ENCODE measurements at places on chromosomes 1 and 21.

DNA sequence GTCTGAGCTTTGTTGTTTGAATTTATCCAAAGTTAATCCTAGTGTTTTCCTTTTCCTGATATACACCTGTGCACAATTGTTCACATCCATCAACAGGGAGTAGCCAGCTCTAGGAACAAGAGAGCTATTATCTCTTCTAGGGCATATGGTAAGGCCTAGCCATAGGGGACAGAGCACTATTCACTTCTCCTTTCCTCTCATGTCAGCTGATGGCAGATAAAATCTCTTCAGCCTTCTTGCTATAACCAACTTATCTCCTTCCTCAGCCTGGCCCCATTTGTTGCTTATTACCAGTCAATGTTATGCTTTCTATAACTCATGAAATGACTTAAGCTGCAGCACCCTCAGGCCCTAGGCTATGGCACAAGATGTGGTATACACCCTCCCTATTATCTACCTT lies 38.9 kb downstream of the PATJ start:
- DNase-seq, result no peak

DNA sequence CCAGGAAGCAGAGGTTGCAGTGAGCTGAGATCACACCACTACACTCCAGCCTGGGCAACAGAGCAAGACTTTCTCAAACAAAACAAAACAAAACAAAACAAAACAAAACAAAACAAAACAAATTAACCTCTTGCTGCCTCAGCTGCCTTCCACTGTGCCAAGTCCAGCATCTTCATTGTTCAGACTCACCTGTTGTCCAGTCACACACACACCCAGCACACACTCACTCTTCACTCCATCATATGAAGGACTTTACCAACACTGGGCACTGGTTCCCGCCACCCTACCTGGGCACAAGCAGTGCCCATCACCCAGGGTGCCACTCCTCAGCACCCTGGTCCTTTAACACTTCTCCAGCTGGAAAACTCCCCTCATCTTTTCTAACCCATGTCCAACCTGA lies 14.6 kb downstream of the PYCR2 start:
- no peak for DNase-seq

DNA sequence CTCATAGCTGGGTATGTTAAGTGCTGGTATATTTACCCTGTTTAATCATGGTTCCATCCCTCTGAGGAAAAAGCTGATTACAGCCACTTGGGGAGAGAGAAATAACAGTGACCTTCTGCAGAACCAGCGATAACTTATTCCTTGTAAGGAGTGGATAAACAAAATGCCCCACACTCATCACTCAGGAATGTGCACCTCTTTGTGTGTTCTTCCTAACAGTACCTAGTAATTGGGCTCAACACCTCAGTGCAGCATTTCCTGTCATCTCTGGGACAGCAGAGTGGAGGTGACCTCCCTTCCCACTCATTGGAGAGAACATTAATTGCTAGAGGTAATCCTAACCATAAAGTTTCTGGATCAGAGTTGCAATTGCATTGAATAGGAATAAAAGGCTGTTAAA lies 112.5 kb upstream of the F3 start:
- DNase-seq, result no peak

DNA sequence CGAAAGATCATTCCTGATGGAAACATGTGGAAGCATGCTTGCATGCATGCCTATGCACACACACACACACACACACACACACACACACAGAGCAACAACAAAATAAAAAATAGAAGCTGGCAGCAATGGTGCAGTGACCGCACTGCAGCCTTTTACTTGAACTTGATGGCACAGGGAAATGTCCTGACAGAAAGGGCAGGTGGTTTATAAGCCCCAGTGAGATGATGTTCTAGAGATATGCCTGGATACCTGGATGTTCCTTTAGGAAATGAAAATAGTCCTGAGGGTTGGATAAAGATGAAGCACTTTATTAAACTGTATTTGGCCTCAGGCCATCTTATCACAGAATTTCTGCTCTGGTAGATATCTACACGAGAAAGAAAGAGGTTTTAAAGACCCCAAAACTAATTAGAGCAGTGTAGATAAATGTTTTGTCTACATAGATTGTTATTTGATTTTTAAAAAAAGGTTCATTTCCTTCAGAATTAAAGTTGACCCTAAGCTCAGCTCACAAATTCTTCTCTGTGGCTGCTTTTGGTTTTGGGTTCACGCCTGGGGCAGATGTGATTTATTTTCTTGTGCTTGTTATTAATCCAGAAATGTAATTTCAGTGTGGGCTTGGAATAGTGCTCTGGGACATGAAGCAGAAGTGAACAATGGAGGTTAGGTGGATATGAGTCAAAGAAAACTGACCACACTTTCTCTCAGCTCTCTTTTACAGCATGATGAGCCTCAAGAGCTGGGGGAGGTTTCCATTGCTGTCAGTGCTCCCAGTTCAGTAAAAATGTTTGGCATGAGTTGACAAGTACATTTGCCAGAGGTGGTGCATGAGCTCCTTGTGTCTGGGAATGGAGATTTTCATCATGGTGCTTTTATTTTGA lies 22.9 kb downstream of the ADAM30 start:
- DNase-seq, result no peak

- DNase-seq, result no peak
Observed at GRCh38 chr1:84709131-84709530, 18.9 kb upstream of the SSX2IP start.

GRCh38 chr1:242017580-242018233 lies 18.8 kb upstream of the MAP1LC3C start:
- peak; percentile 54 for DNase-seq

DNA sequence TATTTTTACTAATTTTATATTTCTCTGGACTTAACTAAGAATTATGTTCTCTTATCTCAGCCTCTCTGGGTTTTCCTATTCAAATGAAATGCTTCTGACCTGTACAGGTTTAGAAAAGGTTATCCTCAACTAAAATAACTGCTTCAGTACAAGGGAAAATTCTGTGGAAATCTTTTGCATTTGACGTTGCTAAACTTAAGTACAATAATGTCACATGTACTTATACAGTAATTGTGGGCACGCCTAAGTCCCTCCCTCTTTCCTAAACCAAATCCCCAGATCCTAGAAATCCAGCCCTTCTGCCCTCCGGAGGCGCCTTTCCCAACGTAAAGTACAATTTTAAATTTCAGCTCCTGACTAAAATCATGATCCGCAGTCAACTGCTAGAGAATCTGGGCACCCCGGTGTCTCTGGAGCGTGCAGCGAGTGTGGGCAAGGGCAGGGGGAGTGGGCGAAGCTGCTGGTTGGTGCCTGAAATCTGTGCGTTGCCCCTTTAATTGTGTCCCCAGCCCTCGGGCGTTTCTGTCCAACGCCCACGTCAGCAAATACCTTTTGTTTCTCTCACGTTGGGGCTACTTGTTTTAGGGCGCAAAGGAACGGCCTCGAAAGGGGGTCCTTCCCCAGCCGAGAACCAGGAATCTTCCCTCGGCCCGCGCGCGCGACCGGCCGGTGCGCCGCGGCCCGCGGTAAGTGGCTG lies at the start of gene ZBTB8A:
ZBTB8A (plus strand) TSS at position 541 of the 697 bp plus-strand sequence. CDS start 53,505 bp downstream, outside the sequence.
- DNase-seq, result peak; percentile 28

DNA sequence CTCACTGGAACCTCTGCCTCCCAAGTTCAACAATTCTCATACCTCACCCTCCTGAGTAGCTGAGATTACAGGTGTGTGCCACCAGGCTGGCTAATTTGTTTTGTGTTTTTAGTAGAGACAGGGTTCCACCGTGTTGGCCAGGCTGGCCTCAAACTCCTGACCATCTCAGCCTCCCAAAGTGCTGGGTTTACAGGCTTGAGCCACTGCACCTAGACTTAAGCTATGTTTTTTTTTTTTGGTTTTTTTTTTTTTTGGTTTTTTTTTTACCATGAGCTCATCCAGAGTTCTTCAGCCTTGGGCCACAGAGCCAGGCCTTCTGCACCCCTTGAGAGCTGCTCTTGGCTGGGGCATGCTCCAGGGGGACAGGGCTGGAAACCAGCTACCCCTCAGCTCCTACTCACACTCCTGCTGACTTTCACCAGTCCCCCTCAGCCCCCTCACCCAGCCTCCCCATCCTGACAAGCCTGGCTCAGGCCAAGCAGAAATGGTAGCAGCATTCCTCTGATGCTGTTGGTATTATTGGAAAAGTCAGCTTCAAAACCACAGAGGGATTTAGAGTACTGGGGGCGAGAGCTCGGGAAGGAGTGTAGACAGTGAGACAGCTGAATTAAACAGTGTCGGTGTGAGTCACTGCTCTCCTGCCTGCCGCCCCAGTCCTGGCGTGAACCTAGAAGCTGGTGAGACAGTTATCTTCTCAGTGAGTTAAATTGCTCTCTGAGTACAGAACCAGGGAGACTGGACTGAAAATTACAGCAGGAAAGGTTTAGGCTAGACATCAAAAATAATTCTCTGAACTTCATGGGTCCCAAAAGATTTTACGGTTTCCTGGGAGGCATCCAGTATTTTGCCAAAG lies 63.7 kb downstream of the NAV1 start:
- DNase-seq, result no peak

GRCh38 chr21:14846621-14847020 lies 218.2 kb downstream of the NRIP1 start:
- no peak for DNase-seq

GRCh38 chr1:29664711-29665110 lies 428.4 kb downstream of the PTPRU start:
- no peak for DNase-seq

DNA sequence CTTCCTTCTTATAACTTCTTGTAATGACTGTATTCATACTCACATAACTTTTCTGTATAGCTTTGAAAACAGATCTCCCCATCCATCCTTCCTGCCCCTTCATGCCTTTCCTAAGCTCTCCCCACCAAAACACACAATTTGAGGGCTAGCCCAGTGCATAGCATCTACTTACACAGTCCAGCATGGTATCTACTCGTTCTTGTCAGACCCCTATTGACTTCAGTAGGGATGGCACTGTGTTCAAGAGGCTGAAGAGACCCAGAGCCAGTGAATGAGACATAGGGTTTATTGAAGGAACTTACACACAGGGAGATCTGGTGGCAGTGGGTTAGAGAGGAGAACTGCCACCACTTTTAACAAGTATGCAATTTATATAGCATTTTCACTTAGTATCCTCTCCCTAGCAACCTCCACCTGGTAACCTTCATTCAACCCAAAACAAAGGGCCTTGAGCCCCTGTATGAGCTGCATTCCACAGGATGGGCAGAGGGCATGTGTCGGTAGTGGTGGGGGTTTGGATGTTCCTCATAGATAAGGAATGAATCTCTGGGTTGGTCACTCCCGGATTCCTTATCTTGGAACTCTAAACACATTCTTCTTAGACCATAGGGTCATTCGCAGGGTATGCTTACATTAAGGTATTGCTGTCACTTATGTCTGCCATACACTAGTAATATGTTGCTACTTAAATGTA lies 64.9 kb upstream of the GNG12 start:
- DNase-seq, result no peak

DNA sequence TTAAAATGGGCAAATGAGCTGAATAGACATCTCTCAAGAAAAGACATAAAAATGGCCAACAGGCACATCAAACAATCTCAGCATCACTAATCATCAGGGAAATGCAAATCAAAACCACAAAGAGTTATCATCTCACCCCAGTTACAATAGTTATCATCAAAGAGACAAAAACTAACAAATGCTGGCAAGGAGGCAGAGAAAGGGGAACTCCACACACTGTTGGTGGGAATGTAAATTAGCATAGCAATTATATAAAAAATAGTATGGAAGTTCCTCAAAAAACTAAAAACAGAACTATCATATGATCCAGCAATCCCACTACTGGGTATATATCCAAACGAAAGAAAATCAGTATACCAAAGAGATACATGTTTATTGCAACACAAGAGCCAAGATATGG lies 68.7 kb downstream of the DENND1B start:
- no peak for DNase-seq

DNA sequence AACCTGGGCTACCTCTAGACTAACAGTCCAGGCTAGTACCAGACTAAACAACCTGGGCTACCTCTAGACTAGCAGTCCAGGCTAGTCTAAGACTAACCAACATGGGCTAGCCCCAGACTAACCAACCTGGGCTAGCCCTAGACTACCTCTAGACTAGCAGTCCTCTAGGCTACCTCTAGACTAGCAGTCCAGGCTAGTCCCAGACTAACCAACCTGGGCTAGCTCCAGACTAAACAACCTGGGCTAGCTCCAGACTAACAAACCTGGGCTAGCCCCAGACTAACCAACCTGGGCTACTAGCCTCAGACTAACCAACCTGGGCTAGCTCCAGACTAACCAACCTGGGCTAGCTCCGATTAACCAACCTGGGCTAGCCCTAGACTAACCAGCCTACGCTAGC lies 2.0 kb downstream of the TFF2 start:
- no peak for DNase-seq

DNA sequence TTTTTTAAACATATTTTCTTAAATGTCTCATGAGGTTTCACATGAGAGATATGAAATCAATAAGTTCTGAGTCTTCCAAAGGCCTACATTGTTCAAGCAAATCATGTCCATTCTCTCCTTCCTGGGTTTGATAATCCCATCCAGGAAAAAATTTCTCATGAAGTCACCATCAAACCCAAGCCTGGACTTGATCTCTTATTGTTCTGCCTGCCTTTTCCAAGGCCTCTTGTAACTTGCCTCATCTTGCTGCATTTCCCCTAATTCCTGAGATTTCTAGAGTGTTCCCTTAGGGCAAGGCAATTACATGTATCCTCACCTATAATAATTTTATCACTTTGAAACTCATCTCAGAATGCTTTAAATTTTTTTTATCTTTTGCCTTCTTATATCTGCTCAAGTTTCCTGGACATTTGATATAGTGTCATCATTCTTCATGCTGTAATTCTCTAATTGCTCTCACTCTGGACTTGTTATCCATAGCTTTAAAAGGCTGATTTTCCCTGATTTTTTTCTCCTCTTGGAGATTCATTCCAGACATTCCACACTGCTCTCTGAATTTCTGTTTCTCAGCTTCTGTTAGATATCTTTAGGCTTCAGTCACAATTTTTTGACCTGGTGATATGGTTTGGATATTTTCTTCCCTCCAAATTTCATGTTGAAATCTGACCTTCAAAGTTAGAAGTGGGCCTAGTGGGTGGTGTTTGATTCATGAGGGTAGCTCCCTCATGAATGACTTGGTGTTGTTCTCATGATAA lies 126.4 kb downstream of the LRRC7 start:
- DNase-seq, result no peak
